ENCODE measurements at places on chromosomes 12 and 14.

- no peak for DNase-seq
Observed at GRCh38 chr14:102392506-102392905, 29.8 kb downstream of the TECPR2 start.

GRCh38 chr12:48022676-48023385 lies 18.6 kb upstream of the COL2A1 start:
- DNase-seq, result no peak

GRCh38 chr12:111064154-111064553 lies 143.8 kb upstream of the MYL2 start:
- DNase-seq, result no peak

GRCh38 chr14:102998393-102998792 lies 59.0 kb downstream of the CDC42BPB start:
- DNase-seq, result no peak

DNA sequence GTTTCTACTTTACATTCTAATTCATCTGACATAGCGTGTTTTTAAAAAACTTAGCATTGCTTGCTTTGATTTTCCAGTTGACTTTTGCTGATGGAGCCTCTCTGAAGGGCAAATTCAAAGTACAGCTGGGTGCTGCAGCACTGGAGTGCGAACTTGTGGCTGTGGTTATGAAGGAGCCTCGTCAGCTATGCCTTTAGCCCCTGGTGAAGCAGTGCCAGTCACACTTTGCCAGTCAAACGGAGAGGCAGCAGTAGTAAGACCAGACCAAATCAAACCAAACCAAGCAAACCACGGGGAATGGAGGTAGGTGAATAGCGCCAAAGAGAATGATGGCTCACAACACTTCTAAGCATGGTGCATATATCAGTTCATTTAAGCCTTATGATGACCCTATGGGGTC lies 15.1 kb upstream of the SLC38A2 start:
- no peak for DNase-seq

GRCh38 chr12:113285679-113286610 lies 49.0 kb downstream of the SLC8B1 start:
- DNase-seq, result no peak

DNA sequence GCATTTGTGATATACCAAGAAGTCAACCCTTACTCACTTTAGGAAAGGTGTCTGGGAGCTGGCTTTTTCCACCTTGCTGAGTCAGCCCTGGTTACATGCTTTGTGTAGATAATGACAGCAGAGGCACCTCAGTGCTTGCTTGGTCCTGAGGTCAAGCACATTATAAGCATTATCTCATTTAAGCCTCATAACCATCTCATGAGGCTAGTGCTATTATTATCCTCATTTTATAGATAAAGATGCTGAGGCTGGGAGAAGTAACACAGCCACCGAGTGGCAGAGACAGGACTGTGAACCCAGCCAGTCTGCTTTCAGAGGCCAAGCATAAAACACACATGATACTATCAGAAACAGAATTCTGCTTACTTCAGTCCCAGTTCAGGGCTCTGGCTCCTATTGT lies 29.4 kb downstream of the MAX start:
- DNase-seq, result no peak

GRCh38 chr12:93080994-93081809 lies 152.1 kb upstream of the EEA1 start:
- DNase-seq, result no peak

GRCh38 chr14:98754343-98755020 lies 517.5 kb downstream of the BCL11B start:
- no peak for DNase-seq

GRCh38 chr14:72894323-72894622 lies 372 bp upstream of the DPF3 start:
- no peak for DNase-seq

- no peak for DNase-seq
Observed at GRCh38 chr14:62081012-62081612, 318.9 kb downstream of the SNAPC1 start.

DNA sequence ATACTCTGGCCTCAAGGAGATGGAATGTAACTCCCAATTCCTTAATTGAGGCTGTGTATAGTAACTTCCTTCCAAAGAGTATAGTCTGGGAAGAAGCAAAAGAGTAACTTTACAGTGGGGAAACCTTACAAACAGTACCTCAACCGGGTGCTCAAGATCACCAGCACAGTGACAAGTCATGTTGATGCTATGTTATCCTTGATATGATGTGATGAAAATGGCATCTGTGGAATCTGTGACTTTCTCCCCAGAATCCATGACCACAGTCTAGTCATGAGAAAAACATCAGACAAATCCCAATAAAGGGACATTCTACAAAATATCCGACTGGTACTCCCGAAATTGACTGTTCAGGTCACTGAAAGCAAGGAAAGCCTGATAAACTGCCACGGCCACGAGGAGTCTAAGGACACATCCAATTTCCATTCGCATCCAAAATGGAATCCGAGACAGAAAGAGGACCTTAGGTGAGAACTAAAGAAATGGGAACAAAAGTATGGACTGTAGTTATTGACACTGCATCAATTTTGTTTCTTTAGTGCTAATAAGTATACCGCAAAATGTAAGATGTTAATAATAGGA lies 97.3 kb upstream of the FRMD6 start:
- no peak for DNase-seq

DNA sequence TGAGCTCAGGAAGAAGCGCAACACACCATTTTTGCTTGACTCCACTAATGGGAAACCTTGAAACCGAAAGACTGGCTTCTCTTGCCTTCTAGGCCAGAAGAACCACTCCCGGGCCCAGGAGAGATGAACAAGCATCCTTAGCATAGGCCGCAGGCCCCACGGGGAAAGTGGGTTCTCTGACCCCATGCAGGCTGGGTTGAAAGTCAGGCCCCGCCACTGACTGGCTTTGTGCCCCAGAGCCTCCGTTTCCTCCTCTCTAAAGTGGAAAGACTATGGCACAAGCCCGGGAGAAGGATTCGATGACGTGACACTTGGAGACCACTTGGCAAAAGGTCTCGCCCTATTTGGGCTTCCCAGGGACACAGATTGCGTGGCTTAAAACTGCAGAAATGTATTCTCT lies 9.9 kb upstream of the FZD10 start:
- no peak for DNase-seq

DNA sequence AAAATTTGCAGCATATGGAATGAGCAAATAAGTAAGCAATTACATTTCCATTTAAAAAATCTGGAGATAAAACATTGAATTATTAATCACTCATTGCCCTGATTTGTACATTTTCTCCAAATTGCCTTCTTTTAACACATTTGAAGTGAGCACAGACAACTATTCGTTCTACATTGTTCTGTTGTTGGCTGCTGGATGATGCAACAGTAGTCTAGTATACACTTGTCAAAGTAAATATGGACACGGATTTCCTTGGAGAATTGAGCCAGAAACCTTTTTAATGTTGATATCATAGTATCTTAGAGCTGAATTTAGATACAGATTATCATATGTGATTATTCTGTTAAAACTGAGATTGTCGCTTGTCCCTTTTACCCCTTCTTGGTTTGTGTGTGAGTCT lies 188.2 kb downstream of the FUT8 start:
- no peak for DNase-seq

GRCh38 chr12:10285919-10286318 lies 21.8 kb upstream of the KLRD1 start:
- DNase-seq, result no peak

GRCh38 chr14:96280104-96280503 lies 24.1 kb downstream of the BDKRB1 start:
- DNase-seq, result no peak

DNA sequence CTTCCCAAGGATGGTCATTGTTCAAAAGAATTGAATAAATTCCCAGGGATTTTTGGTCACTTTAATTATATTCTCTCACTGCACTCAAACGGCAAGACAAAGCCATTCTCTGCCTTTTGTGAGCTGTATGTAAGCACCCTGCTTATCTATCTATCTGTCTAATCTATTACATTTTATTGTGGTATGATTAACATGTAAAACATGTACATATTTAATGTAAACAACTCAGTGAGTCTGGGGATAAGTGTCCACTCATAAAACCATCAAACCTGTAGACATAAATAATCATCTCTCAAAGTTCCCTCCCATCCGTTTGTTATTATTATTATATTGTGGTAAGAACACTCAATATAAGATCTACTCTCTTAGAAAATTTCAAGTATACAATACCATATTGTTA lies 167.1 kb downstream of the CAND1 start:
- DNase-seq, result no peak

DNA sequence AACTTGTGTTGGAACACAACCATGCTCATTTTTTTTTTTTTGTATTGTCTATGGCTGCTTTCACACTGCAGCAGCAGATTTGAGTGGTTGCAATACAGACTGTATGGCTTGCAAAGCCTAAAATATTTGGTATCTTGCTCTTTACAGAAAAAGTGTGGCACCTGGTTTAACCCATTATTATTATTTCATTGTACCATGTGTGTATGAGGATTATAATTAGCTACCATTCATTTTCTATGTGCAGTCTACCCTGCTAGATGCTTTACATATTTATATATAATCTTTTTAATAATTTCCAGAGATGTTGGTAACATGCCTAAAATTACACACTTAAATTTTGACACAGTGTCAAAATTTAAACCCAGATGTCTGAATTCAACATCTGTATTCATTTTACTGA lies 37.7 kb downstream of the SPATS2 start:
- no peak for DNase-seq

DNA sequence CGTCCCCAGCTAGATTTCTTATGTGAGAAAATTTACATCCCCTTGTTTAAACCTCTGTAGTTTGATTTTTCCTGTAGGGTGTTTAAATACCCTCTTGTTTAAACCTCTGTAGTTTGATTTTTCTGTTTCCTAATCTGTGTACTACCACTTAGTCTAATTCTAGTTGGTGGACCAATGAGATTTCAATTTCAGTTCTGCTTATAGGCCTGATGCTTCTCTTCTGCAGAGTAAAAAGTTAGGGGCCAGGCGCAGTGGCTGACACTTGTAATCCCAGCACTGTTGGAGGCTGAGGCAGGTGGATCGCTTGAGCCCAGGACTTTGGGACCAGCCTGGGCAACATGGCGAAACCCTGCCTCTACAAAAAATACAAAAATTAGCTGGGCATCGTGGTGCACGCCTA lies 11.5 kb downstream of the UBC start:
- no peak for DNase-seq

GRCh38 chr12:7319930-7320329 lies 16.1 kb downstream of the ACSM4 start:
- DNase-seq, result no peak

- no peak for DNase-seq
Observed at GRCh38 chr12:107241411-107241810, 148.1 kb upstream of the CRY1 start.

DNA sequence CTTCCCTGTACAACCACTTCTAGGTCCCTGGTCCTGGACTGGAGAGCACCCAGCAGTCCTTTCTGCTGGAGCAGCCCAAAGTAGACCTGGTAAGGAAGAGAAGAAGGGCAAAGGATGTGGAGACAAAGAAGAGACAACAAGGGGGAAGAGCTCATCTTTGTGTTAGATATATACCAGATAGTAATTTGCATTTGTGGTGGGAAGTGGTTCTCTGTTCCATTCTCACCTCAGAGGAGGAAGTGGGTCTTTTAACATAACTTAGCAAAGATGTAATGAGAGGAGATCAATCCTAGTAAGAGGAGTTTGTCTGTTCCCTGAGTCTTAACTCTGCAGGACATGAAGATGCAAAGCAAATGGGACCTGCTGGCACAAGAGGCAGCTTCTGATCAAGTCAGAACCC lies 8.0 kb downstream of the CCDC198 start:
- DNase-seq, result no peak

DNA sequence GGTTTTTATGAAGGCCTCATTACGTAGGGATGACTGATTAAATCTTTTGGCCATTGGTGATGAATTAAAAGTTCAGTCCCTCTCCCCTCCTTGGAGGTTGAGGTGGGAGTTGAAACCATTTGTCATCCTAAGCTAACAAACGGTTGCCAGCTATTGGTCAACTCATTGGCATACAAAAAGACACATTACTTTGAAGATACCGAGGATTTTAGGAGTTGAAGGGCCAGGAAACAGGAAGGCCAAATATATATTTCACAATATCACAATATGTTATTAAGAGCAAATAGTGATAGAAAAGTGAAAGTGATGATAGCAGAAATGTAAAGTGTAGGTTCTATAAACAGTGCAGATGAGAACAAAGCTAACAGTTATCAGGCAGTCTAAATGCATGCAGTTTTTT lies 24.4 kb downstream of the RCOR1 start:
- no peak for DNase-seq

DNA sequence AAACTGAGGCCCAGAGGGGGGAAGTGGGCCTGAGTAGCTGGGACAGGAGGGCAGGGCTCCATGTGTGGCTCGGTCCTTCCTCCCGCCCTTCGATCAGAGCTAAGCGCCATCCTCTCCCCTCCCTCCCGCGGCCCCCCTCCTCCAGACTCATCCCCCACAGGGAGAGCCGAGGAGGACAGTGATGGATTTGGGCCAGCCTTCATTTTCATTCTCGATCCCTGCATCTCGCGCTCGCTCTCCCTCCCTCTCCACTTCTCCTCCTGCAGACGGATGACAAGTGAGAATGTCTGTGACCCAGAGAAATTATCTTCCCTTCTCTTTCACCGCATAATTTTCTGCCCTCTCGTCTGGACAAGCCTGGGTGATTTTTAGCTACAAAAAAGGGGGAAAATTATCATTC lies 183.3 kb downstream of the RBM19 start:
- no peak for DNase-seq

GRCh38 chr14:100065942-100066574 lies 836 bp downstream of the EVL start:
- no peak for DNase-seq

GRCh38 chr14:100103250-100104005 lies 38.2 kb downstream of the EVL start:
- no peak for DNase-seq

DNA sequence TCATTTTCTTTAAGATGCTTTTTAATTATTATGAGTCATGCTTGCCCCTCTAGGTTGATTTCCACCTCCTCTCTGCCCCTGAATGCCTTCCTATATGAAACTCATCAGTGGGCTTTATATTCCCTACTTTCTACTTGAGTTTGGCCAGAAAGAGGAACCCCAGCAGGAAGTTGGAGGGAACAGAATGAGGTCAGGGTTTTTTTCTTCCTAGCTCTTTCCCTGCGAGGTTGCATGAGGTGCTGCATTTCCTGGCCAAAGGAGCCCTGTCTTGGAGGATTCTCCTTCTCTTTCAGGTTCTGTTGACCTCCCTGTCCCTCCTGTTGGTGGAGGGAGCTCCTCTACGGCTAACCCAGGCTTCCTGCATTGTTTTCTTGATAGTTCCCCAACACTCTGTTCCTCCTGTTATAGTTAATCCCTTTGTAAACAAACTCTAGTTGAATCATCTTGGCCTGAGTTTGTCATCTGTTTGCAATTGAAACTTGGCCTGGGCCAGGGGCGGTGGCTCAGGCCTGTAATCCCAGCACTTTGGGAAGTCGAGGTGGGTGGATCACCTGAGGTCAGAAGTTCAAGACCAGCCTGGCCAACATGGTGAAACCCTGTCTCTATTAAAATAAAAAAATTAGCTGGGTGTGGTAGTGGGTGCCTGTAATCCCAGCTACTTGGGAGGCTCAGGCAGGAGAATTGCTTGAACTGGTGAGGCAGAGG lies 15.3 kb upstream of the SPIC start:
- DNase-seq, result no peak

Data from NCI-H1417 treated with DMSO at 0.1 percent for 48 hours (cell line).